Foreskin keratinocyte (primary cell): ENCODE measurements at places on chromosomes 16 and 17.
A peak's percentile ranks its signal among the peaks of the same experiment; 100 is the strongest.

- no peak for DNase-seq
These were observed 2.4 kb downstream of the EFNB3 start for GRCh38 chr17:7707446-7707845.

- DNase-seq: no peak
These were observed at the start of gene SBK1 for GRCh38 chr16:28291651-28292626. SBK1 (plus strand) TSS chr16:28292525; CDS start chr16:28317392, 24,867 bp downstream.

GRCh38 chr16:68798398-68798797 lies 44.9 kb upstream of the TANGO6 start:
- peak; percentile 88 for DNase-seq

DNA sequence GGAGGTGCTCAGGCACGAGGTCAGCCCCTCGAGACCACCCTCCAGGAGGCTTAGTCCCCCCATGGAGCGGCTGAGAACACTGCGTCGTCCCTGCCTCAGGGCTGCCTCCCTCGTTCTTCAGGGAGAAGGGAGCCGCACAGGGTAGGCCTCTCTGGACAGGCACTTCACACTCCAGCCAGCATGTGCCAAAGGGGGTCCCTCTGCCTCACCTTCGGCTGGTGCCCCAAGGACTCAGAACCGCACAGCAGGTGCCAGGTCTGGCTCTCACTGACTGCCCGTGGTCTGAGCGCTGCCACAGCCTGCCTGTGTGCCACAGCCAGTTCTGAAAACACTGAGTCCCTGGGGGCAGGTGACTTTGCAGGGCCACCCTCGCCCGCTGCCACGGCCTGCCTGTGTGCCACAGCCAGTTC lies 7.1 kb downstream of the P2RX5 start:
- no peak for DNase-seq

DNA sequence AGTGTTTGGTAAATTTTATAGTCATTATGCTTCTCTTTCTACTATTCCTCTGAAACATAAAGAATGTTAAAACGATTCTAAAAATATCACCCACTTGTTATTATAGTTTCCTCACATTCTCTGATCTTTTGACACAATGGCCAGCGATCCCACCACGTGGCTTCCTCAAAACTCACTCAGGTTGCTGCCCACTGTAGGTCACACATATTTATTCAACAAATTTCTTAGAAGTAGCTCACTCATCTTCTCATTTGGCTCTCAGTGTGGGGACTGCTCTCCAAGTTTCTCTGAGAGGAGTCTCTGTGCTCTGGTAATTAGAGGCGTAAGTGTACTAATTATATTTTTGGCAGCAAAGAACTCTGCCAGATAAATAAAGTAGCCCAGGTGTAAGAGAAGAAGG lies 465.4 kb downstream of the CDH11 start:
- no peak for DNase-seq

GRCh38 chr16:31134091-31134571 lies 1.4 kb downstream of the PRSS8 start:
- DNase-seq: peak; percentile 52

GRCh38 chr17:8832711-8833352 lies 33.7 kb upstream of the MFSD6L start:
- no peak for DNase-seq

DNA sequence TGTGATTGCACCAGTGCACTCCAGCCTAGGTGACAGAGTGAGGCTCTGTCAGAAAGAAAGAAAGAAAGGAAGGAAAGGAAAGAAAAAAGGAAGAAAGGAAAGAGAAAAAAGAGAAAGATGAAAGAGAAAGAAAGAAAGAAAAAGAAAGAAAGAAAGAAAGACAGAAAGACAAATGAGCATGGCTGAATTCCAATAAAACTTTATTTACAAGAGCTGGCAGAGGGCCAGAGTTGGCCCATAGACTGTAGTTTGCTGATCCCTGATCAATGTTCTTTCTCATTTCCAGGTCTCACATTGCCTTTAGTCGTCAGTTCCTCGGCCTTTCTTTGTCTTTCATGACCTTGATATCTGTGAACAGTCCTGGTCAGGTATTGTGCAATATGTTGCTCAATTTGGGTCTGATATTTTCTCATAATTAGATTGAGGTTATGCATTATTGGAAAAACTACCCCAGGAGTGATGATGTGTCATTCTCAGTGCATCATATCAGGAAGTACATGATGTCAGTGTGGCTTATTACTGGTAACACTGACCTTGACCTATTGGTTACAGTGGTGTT lies 68.5 kb upstream of the MED9 start:
- DNase-seq: no peak

- no peak for DNase-seq
These were observed 65.1 kb downstream of the NUP93 start for GRCh38 chr16:56795011-56795410.

DNA sequence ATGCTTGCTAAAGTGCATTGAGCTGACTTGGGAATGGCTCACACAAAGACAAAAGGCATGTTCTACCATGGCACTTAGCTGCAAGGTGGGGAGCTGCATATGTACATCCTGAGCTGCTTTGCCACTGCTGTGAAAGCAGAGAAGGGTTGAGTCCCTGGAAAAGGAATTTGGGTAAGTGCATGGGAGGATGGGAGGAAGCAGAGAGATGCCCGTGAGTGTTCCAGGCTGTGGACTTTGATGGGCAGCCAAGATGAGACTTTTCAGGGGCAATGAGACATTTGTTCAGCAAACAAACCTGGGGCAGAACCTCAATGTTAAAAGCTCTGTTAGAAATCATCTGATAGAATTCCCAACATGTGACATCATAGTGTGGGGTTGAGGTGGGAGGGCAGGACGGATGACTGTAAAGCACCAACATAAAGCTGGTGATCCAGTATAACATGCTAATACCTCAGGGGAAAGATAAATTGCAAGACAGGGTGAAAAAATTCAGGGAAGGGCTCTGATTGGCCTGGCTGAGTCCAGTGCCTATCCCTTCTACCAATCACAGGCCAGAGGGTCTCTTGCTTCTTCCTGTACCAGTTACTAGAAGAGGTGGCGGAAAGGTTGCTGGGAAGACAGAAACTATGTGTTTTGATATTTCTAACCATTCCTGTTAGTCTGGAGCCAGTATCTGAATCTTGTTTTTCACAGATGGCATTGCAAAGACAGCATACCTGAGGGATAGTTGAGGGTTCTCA lies 163.2 kb downstream of the UTP18 start:
- peak; percentile 13 for DNase-seq

GRCh38 chr16:15830832-15831451 lies 25.9 kb downstream of the MYH11 start:
- no peak for DNase-seq

DNA sequence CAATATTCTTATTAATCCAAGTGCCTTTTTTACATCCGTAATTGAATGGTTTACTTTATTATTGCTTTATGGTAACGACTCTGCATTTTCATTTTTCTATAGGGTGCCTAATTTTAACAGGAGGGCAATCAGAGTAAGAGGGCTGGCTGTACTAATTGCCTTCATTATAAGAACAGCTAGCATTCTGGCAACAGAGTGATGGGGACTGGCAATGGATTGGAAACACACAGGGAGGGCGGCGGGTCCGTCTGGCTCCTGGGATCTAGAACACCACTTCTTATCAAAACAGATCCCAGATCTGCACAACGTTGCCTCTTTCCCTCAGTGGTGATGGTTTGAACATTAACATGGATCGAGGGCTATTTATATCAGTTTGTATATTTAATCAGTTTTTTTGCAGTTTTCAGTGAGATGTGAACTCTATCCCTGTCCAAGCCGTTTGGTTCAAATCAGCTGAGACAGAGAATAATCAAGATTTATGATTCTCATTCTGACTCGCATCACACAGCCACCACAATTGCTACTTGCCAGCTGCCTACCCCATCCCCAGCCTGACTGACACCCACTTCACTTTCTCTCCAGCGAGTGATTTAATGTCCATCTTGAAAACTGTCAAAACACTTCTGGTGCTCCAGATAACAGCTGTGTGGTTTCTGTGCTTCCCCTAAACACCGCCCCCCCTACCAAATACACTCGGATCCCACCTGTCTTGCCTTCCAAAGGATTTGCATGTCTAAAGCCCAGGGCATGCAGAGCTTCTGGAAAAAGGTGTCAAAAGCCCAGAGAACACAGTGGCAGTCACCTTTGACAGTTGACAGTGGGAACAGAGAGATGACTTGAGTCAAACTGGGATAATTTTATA lies 327.9 kb downstream of the HS3ST4 start:
- no peak for DNase-seq

DNA sequence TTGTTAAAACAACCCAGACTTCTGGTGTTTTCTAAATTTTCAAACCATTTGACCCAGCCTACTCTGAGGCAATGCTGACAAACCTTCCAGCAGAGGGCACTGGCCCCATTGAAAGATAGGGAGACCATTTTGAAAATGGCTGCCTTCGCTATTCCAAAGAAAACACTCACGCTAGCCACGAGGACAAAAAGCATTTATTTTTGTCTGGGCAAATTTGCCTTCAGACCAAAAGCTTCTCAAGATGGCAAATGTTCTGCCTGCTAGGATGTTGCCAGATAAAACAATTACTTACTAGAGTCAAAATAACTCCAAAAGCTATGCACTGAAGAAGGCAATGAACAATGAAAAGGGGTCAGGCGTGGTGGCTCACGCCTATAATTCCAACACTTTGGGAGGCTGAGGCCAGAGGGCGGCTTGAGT lies 296.7 kb upstream of the IRX5 start:
- no peak for DNase-seq

DNA sequence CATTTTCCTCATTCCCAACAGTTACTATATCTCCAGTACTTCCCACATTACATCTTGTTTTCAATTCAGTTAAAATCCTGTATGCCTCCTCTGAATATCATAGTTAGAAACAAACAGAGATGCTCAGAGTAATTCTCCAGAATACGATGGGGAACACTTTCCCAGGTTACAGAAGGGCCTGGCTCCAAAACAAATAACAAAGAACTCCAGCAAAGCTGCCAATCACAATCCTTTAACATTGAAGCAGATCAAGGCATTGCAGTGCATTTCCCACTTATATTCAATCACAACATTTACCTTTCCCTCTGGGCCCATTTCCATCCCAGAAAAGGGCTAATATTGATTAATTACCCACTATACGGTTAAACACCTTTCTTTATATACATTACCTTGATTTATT lies 29.4 kb upstream of the PMFBP1 start:
- DNase-seq: no peak

- peak; percentile 9 for DNase-seq
These were observed 2.8 kb downstream of the IRX3 start for GRCh38 chr16:54283725-54284318.

GRCh38 chr16:68257251-68257905 lies 6.9 kb upstream of the SLC7A6 start:
- DNase-seq: no peak

GRCh38 chr17:49450735-49451134 lies 36.1 kb upstream of the PHB1 start:
- DNase-seq: peak; percentile 68

GRCh38 chr17:20072692-20072992 lies 63.5 kb downstream of the SPECC1 start:
- DNase-seq: no peak

- no peak for DNase-seq
These were observed 580 bp downstream of the TANC2 start for GRCh38 chr17:62966426-62967204.

DNA sequence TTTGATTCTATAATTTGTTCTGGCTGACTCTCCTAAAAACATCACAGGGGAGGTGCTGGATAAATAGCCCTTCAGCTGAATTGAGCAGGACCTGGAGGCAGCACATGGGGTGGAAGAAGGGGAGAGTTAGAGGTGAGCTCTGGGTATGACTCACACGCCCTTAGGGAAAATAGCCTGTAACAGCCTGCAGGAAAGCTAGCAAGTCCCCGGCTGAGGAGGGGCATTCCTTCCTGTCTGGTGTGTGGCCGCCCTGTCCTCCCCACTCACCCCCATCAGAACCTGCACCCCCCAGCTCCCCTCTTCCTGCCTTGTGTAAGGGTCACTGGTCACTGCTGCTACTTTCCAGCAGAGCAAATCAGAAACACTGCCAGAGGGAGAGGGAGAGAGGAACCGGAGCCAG lies 187.4 kb downstream of the C16orf95 start:
- DNase-seq: peak; percentile 53

DNA sequence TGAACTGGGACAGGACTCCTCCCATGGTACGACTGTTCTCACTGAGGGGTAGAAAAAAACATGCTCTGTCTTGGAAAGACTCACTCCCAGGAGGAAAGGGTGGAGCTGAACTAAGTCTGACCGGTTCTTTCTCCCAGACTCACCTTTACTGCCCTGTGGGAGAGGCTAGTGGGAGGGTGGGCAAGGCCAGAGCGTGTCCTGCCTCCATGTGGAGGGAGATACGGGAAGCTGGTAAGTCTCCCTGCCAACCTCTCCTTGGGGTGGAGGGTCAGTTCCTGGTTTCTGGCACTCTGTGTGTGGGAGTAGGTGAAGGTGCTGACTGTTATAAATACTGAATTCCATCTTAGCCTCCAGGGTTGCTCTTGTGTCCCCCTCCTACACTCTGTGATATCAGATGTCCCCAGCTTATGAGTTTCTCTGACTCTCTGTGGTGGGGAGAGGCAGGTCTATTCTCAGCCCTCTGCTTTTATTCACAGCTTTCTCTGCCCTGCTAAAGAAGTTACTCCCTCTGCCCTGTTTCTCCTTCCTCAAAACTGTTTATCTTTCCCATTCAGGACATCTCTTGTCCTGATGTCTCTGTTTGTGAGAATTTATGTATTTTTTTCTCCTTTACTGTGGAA lies 26.9 kb upstream of the FAM20A start:
- DNase-seq: no peak

- DNase-seq: peak; percentile 86
These were observed 214.1 kb downstream of the SEC14L1 start for GRCh38 chr17:77354670-77355455.

DNA sequence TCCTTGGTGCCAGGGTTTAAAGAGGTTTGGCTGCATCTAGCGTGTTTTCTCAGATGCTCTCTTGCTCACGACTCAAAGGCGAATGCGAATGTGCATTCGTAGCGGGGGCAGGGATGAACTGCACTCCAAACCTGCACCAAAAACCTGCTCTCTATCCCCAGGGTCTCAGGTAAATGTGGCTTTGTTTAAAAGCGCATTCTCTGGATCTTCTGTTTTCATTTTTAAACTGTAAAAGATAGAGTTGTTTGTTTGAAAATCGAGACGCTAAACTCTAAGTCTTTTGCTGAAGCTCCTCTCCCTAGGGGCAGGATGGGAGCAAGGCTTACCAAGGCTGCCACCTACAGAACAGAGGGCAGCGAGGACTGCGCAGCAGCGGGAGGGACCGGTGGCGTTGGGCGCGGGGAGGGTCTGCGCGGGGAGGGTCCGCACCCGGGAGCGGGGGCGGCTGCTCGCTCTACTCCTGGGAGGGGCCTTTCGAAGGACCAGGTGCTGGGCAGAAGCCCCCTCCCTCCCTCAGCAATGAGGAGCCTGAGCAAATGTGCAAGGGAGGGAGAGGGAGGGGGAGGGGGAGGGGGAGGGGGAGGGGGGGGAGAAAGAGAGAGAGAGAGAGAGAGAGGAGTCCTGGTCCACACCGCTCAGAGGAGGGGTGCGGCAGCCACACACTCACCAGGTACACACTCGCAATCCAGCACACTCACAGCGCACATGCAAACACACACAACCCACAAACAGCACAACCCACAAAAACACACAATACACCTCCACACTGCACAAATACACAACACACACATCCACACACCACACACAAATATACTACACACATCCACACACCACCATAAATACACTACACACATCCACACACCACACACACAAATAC lies 142.8 kb downstream of the GRIN2A start:
- peak; percentile 2 for DNase-seq
